ENCODE measurements at places on chromosomes 12 and 14.
A peak's percentile ranks its signal among the peaks of the same experiment; 100 is the strongest.

DNA sequence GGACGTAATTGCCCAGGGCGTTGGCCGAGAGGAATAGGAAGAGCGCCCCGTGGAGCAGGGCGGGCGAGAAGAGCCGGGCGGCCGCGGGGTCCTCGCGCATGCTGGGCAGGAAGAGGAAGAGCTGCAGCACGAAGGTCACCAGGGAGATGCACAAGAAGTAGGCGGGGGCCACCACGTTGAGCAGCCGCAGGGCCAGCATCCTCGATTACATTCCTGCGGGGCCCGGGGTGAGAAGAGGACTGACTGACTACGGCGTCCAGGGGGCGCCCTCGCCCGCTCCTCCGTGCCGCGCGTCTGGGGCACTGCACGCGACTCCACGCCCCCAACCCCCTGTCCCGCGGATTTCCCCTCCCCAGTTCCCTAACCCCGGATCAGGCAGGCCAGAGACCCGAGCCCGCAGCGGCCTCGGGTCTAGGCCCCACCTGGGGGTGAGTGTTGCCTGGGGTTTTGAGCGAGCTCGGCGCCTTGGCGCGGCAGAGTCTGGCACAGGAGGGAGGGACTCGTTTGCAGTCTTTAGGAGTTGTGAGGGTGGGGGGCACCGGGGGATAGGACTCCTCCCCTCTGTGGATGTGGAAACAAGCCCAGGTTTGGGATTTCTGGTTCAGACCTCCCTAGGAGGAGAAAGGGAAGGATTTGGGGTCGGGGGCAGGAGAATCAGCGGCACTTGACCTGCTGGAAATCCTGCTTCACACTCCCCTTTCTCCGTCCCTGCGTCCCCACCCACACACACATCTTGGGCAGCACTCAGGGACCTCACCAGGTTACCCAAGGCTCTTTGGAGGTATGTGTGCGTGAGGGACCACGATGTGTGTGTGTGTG is 1.8 kb downstream of the ZDHHC22 start:
- peak; percentile 52 for DNase-seq

GRCh38 chr14:49954171-49954631 is 61.3 kb downstream of the ARF6 start:
- no peak for DNase-seq

DNA sequence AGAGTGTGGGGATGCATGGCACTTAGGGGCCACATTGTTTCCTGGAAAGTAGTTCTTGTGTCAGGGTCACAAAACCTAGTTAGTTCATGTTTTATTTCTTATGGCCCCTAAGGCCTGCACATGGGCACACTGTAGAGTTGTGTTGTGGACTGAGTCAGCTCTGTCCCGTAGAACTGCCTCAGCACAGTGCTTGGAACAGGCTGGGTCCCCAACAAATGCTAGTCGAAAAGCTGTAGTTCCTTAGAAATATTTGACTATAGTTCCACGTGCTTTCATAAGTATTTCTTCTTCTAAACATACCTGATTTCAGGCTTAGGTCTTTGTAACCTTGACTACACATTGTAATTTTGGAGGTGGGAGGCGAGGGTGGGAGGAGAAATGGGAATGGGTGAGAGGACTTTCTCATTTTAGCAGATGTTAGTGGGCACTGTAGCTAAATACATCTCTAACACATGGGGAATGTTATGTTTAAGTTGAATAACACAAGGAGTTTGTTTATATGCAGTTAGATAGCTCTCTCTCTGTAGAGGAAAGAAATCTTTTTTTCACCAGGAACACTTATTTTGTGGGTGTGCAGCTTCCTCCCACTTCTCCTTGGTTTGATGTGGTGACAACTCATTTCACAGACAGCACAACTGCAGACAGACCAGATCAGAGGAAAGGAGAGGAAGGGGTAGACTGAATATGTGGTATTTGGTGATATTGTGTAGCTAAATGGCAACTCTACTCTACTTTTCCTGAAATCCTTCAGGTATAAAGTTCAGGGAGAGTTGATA is 39.5 kb upstream of the DACT1 start:
- peak; percentile 37 for DNase-seq

- no peak for DNase-seq
Measured at GRCh38 chr14:60025571-60025970, 66.2 kb upstream of the PCNX4 start.

DNA sequence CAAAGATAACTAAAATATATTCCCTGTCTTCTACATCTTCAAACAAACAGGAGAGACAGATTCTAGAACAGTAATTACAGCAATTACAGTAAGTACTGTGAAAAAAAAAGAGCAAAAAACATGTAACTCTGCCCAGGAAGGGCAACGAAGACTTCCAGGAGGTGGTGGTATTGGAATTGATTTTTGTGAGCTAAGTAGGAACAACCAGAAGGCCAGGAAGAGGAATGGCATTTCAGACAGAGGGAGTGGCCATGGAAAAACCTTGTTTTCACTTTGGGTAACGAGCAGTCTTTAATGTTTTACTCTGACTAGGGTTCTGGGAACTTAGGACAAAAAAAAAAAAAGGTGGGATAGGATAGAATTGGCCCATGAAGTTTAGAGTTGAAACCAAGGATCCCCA is 196.3 kb upstream of the PLEKHG7 start:
- DNase-seq, result no peak

- peak; percentile 78 for DNase-seq
Measured at GRCh38 chr14:106013879-106014376, 487.5 kb downstream of the TMEM121 start.
